ENCODE measurements at places on chromosomes 13 and 19.

DNA sequence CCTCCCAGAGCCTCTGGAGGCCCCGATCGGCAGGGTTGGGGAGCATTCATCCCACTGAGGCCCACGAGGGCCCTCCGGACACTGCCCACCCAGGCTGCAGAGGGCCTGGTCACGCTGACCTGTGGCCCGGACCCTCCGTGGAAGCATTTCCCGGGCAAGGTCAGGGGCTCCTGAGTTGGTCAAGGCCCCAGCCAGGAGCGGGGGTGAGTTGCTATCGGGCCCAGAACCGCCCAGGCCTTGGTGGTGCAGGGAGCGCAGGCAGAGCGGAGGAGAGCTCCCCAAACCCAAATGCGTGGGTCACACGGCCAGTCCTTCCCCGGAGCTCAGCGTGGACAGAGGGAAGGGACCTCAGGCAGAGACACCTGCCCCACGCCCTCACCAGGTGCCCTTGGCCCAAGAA lies 25.7 kb downstream of the GPX4 start:
- DNase-seq, result no peak

- DNase-seq, result peak; percentile 74
These were observed 6.5 kb upstream of the DOCK6 start for GRCh38 chr19:11268783-11269267.

GRCh38 chr13:71593566-71593965 lies 273.4 kb downstream of the DACH1 start:
- DNase-seq, result no peak

GRCh38 chr13:49655906-49656305 lies 27.6 kb downstream of the ARL11 start:
- no peak for DNase-seq

DNA sequence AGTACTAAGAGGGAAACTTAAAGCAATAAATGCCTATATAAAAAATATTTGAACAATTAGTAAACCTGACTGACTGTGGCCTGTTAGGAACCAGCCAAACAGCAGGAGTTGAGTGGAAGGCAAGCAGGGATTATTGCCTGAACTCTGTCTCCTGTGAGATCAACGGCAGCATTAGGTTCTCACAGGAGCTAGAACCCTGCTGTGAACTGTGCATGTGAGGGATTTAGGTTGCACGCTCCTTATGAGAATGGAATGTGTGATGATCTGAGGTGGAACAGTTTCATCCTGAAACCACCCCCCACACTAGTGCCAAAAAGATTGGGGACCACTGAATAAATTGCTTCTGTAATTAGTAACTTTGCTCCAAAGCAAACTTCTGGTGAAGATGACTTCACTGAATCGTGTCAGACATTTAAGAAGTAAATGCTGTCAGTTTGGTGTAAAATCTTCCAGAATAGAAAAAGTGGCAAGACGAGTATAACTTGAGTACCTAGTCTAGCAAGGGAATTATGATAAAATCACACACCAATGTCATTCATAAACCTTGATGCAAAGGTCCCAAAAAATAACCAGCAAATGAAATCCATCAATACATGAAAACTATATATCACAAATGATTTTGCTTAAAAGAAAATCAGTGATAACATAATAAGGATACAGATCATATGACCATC lies 53.8 kb downstream of the SLC6A16 start:
- no peak for DNase-seq

DNA sequence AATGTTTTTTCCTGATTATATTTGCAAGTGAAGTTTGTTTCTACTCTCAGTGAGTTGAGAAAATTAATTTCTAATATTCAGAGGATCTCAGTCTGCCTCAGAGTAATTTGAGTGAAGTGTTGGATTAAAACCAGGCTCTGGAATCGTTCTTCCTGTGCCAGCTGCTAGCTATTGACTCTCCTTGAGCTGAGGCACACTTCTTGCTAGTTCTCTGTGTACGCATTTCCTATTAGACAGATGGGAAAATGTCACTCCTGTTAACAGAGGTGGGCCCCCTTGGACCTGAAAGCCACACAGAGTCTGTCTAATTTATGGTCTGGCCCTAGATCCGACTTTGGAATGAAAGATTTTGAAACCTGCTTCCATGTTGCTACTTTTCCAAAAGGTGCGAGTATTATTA lies 107.6 kb upstream of the RNF113B start:
- DNase-seq, result peak; percentile 32

All from SJCRH30 (cell line).